ENCODE measurements at places on chromosomes 1 and 21.

- DNase-seq, result no peak
Observed at GRCh38 chr1:181737056-181737455, 253.7 kb downstream of the CACNA1E start.

GRCh38 chr1:161119092-161119903 is 1.4 kb downstream of the NIT1 start:
- DNase-seq, result peak; percentile 72

DNA sequence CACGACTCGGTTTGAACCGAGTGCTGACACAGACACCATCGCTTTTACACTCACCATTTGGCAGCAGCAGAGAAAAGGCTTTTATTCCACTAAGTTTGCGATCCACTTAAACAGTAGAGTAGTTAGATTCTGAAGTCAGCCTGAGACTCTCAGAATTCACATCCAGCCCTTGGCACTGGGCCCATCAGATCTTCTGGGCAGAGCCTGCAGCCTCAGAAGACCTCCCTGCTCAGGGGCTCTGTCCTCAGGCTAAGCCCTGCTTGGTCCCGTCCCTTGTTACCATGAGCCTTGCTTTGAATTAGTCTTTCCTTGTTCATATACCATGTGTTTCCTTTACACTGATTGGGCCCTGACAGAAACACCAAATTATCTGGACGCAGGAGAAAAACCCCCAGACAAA is 41.4 kb upstream of the AJAP1 start:
- no peak for DNase-seq

GRCh38 chr1:2180297-2181245 is 14.0 kb downstream of the FAAP20 start:
- DNase-seq, result no peak

GRCh38 chr1:222656391-222657155 is 38.7 kb downstream of the MIA3 start:
- no peak for DNase-seq

Data from stimulated activated CD8-positive, alpha-beta memory T cell treated with anti-CD3 and anti-CD28 coated beads, Interleukin-4, amount 100 ng/mL, for 48 hours (primary cell).